H9 (cell line): ENCODE measurements at places on chromosomes 11 and 22. TPM values are rescaled to one million over a fixed set of nuclear protein-coding genes. Genes with fewer than 3 reads are reported as not detected.

The SMCO4 gene
- 35.6 and 41.1 TPM in 2 replicates for total RNA-seq

The GPHA2 gene
- total RNA-seq, result 1.3 and 2.1 TPM in 2 replicates

The TSPAN18 gene
- 25.3 and 26.5 TPM in 2 replicates for total RNA-seq

The MOGAT2 gene
- not detected in 2 replicates for total RNA-seq

The CATSPER1 gene
- not detected in 2 replicates for total RNA-seq

The IL17REL gene
- 0.11 and 0.20 TPM in 2 replicates for total RNA-seq

The OLFML1 gene
- not detected in 2 replicates for total RNA-seq

The MEI1 gene
- 0.20 TPM in 1 of 2 replicates, not detected in the other for total RNA-seq

The SLC5A1 gene
- not detected in 2 replicates for total RNA-seq

The POLA2 gene
- 37.7 and 41.5 TPM in 2 replicates for total RNA-seq
